Right ventricle myocardium inferior (tissue), 1 donor: ENCODE measurements at places on chromosomes 1 and 21. TPM values are rescaled to one million over a fixed set of nuclear protein-coding genes. Genes with fewer than 3 reads are reported as not detected.

DNA sequence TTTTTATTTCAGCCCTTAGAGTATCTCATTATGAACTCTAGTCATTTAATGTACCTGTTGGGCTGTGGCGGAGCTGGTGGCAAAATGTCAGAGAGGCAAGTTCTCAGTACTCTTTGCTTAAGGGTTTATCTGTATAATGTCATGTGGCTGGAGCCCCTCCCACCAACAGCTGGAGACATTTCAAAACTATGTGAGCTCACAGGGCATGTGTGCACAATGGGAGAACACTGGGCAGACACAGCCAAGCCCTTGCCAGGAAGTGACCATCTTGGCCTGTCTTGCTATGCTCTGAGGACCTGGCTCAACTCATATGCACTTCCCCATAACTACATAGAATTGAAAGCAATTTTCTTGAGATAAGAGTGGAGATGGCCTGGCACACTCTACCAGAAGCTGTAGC is 296.4 kb downstream of the PTPRU start:
- no peak for DNase-seq

DNA sequence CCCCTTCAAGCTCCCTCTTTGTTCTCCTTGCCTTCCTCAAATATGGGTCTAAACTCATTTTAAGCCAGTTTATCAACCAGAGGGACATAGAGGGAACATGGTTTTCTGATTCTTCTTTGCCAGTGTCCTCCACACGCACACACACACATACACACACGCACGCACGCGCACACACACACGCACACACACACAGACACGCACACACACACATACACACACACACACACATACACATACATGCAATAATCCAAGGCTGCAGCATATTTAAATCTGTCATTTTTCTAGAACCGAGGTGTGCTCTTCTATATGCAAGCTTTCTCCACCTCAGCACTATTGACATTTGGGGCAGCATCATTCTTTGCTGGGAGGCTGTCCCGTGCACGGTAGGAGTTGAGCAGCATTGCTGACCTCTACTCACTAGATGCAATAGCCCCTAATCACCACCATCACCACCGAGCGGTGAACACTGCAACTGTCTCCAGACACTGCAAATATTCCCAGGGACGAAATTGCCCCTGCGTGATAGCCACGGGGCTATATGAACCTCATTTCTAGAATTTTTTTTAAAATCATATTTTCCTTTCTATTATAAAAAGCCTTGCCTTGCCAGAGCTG is 8.0 kb downstream of the TNFRSF9 start:
- no peak for DNase-seq

GRCh38 chr1:212655668-212656440 is 43.8 kb downstream of the BATF3 start:
- no peak for DNase-seq

The HSD3B1 gene
- total RNA-seq: not detected

The CSMD2 gene
- total RNA-seq: 0.32 TPM
